ENCODE measurements at places on chromosomes 5 and 9. TPM values are rescaled to one million over a fixed set of nuclear protein-coding genes. Genes with fewer than 3 reads are reported as not detected.
A peak's percentile ranks its signal among the peaks of the same experiment; 100 is the strongest.

- DNase-seq, result no peak
- H3K27me3 ChIP-seq, result peaks cover 83% of the 10 kb centered on the region
- H3K4me3 ChIP-seq, result no peak overlapping the region
These were observed 67.9 kb upstream of the UNC5A start for GRCh38 chr5:176742246-176743105.

The SPAG8 gene
- 3.4 TPM for total RNA-seq

- H3K4me3 ChIP-seq, result no peak overlapping the region
- H3K27me3 ChIP-seq, result no peaks in the 10 kb centered on the region
- H3K36me3 ChIP-seq, result no peaks in the 10 kb centered on the region
- DNase-seq, result no peak
- H3K27ac ChIP-seq, result no peak overlapping the region
These were observed 10.4 kb downstream of the TGFBI start for GRCh38 chr5:136039202-136039601.

The CCDC69 gene
- total RNA-seq, result 110 TPM

The SEMA6A gene
- total RNA-seq, result not detected

The UBLCP1 gene
- total RNA-seq, result 28.7 TPM

- no peak overlapping the region for H3K27ac ChIP-seq
- peaks cover 9% of the 10 kb centered on the region for H3K4me1 ChIP-seq
- H3K27me3 ChIP-seq, result no peaks in the 10 kb centered on the region
- peaks cover 38% of the 10 kb centered on the region for H3K36me3 ChIP-seq
- no peak overlapping the region for H3K4me3 ChIP-seq
These were observed 26.3 kb downstream of the REEP5 start for GRCh38 chr5:112895682-112896081.

DNA sequence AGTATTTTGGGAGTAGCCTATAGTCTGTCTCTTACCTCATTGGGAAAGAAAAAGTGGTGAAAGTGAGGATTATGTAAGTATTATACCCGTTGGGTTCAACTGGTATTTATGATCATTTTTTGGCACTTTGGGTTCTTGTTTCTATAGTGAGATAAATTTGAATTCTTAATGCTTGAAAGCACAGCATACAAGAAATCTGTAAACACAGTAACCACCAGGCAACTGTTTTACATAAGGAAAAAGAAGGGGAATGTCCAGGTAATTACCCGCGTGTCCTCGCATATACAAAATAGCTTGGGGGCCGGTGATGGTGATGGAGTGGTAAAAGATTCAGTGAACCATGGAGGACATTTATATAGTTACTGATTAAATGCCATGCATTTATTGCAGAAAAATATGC is 60.5 kb downstream of the BASP1 start:
- no peaks in the 10 kb centered on the region for H3K4me1 ChIP-seq
- H3K27me3 ChIP-seq, result no peaks in the 10 kb centered on the region
- no peak overlapping the region for H3K4me3 ChIP-seq
- H3K36me3 ChIP-seq, result no peaks in the 10 kb centered on the region
- DNase-seq, result no peak
- H3K27ac ChIP-seq, result no peak overlapping the region

DNA sequence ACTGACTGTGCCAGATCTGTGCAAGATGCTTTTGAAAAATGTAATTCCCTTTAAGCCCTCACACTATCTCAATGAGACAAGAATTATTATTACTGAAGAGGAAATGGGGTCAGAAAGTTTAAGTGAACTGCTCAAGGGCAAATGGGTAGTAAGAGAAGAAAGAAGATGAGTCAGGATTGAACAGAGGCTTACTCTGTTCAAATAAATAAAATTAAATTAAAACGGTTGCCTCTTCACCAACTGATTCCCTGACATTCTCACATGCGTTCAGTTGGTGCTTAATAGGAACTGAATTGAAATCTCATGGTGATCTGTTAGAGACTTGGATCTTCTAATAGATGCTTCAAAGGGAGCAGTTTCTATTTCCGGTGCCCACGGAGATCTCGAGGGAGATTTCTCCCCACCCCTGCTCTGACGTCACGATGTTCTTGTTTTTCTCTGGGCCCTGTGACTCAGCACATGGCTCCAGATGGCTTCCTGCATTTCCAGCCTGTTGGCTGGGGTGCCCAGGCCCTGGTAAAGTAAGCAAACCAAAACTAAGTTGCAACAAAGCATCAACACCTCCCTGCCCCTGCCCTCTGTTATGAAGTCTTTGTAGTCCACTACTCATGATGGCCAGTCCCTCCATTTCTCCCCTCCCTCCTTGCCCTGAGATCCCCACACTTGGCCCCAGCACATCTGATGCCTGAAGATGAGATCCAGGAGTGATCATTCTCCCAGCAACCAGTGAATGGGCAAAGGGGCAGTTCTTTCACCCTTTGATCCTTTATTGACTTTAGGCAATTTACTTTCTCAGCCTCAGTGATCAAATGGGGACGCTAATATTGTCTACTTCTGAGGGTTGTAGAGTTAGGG is 106.1 kb upstream of the CPEB4 start:
- peak; percentile 29 for DNase-seq
- H3K4me1 ChIP-seq, result peaks cover 16% of the 10 kb centered on the region

- peaks cover 1% of the 10 kb centered on the region for H3K36me3 ChIP-seq
- peak overlapping the region; percentile 59 for H3K4me3 ChIP-seq
- no peak for DNase-seq
- peaks cover 48% of the 10 kb centered on the region for H3K4me1 ChIP-seq
- peaks cover 5% of the 10 kb centered on the region for H3K27me3 ChIP-seq
These were observed 85.8 kb upstream of the DMRT1 start for GRCh38 chr9:755454-756381.

The FOXI1 gene
- not detected for total RNA-seq

DNA sequence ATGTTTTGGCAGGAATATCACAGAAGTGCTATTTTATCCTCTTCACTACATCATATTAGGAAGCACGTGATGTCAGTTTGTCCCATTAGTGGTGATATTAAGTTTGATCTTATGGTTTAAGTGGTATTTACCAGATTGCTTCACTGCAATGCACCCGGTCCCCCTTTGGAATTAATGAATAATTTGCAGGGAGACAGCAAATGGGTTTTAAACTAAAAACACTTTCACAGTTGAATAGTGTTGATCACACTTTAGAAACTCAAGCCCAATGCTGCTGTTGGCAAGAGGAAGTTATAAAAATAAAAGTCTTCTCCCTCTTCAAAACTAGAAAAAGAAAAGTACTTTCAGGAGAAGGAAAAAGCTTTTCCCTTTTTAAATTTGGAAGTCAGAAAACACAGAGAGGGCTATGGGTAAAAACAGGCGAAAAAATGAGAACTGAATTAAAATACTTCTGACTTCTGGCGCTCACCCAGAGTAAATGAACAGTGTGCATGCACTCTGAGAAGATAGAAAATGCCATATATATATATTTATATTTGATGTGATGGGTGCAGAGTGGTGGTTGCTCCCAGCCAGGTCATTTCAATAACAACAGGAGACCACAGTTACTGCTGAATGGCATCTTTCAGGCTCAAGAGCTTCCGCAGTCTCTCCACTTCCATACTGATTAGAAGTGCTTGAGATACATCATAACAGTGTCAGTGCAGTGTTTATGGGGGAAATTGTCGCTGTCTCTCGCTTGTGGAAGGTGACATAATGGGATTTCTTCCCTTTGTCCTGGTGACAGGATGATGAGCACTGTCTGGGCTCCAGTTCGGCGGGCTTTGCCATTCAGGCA is 278.0 kb downstream of the ZSWIM6 start:
- no peaks in the 10 kb centered on the region for H3K4me1 ChIP-seq
- H3K27ac ChIP-seq, result no peak overlapping the region
- no peak for DNase-seq

The SLC1A3 gene
- total RNA-seq, result 1.5 TPM

- H3K36me3 ChIP-seq, result peaks cover 21% of the 10 kb centered on the region
- no peak overlapping the region for H3K27ac ChIP-seq
- H3K4me1 ChIP-seq, result peaks cover 24% of the 10 kb centered on the region
- H3K27me3 ChIP-seq, result no peaks in the 10 kb centered on the region
- no peak overlapping the region for H3K4me3 ChIP-seq
These were observed 402 bp downstream of the BRD8 start for GRCh38 chr5:138177941-138178515.

DNA sequence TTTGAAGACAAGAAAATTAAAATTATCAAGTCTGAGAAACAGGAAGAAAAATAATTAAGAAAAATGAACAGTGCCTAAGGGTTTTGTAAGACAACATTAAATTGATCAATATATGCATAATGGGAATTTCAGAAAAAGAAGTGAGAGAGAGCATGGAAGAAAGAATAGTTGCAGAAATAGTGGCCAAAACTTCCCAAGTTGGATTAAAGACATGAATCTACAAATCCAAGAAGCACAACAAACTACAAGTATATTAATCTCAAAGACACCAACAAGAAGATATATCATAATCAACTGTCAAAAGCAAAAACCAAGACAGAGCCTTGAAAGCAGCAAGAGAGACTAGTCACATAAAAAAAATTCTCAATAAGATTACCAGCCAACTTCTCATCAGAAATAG is 488.0 kb downstream of the RASEF start:
- H3K36me3 ChIP-seq, result no peaks in the 10 kb centered on the region
- H3K27ac ChIP-seq, result no peak overlapping the region
- H3K4me1 ChIP-seq, result no peaks in the 10 kb centered on the region

- H3K36me3 ChIP-seq, result no peaks in the 10 kb centered on the region
- H3K4me3 ChIP-seq, result no peak overlapping the region
- peaks cover 9% of the 10 kb centered on the region for H3K27me3 ChIP-seq
These were observed 16.5 kb downstream of the AGXT2 start for GRCh38 chr5:35031276-35031675.

DNA sequence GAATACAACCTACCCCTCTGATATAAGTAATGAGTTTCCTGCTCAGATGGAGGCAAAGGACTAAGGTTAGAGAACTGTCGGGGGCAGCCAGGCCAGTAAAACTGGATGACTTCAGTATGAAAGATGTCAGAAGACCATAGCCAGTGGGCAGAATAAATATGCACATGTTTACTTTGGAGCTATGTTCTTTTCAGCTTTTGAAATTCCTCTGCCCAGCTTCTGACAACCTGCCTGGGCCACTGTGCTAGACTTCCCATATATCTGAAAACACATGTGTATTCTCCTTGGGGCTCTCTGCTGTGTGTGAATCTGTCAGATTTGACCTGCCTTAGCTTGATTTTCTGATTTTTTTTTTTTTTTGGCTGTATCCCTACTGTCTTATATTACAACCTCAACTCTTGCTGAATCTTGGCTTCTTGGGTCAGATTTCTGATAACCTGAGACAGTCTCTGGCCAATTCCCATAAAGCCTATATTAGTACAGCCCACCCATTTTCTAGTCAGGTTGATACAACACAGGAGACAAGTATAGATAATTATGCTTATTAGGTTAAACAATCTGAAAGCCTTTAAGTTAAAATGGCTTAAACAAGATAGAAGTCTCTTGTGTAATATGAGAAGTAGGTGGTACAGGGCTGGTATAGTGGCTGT is 76.6 kb upstream of the PRLR start:
- no peaks in the 10 kb centered on the region for H3K4me1 ChIP-seq
- H3K4me3 ChIP-seq, result no peak overlapping the region
- no peaks in the 10 kb centered on the region for H3K36me3 ChIP-seq
- peaks cover 2% of the 10 kb centered on the region for H3K27me3 ChIP-seq
- no peak for DNase-seq
- no peak overlapping the region for H3K27ac ChIP-seq

DNA sequence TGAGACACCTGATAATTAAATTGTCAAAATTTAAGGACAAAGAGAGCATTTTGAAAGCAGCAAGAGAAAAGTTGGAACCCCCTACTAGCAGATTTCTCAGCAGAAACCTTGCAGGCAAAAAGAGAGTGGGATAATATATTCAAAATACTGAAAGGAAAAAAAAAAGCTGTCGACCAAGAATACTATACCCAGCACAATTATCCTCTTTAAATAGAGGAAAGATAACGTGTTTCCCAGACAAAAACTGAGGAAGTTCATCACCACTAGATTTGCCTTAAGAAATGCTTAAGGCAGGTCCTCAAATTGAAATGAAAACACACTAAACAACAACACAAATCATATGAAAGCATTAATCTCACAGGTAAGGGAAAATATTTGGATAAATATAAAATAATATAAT is 27.0 kb downstream of the HSD17B3 start:
- peaks cover 19% of the 10 kb centered on the region for H3K27me3 ChIP-seq
- DNase-seq, result no peak
- no peak overlapping the region for H3K4me3 ChIP-seq
- H3K36me3 ChIP-seq, result no peaks in the 10 kb centered on the region

DNA sequence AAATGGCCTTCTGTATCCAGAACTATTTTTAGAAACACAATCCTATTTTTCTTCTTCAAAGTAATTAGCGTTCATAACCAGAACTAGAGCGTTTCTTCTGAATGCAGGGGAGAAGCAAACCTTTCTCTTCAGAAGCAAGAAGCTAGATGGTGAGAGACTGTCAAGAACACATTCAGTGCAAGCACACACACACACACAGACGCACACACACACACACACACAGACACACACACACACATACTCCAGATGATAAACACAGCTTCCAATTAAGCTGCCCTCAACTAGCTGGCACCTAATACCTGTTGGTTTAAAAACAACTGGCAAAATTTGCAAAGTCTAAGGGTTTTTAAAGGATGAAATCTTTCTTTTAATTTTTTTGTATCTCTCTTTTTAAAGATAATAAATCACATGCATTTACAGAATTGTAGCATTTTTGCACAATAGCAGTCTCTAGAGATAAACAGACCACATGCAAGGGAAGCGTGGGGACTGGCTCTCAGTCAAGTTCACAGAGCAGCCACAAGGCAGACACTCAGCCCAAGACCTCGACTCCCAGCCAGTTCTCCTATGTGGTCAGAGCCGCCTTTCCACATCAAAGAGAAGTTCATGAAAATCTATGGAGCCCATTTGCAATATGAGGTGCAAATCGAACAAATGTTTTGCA is 138.5 kb downstream of the TTLL11 start:
- no peak overlapping the region for H3K27ac ChIP-seq
- peaks cover 16% of the 10 kb centered on the region for H3K4me1 ChIP-seq
- no peak for DNase-seq
- H3K27me3 ChIP-seq, result peaks cover 11% of the 10 kb centered on the region
- H3K4me3 ChIP-seq, result no peak overlapping the region
- no peaks in the 10 kb centered on the region for H3K36me3 ChIP-seq

The SLIT3 gene
- total RNA-seq, result not detected

DNA sequence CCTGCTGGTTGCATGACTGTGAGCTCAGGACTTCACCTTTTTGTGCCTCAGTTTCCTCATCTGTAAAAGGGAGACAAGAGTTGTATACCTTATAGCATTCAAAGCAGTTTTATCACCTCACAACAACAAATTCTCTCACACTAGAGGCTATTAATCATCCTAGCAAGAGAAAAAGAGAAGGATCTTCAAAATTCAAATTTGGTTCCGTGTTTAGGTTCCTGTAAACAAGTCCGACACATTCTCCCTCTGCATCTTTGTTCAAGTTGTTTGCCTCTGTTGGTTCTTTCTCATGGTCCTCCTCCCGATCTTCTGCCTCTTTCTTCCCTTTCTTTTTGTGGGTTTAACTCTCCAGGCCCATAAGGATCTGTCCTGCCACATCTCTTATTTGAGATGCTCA is 218.0 kb downstream of the PIK3R1 start:
- no peak for DNase-seq
- H3K4me3 ChIP-seq, result peak overlapping the region; percentile 69
- no peaks in the 10 kb centered on the region for H3K36me3 ChIP-seq
- peaks cover 44% of the 10 kb centered on the region for H3K4me1 ChIP-seq
- H3K27ac ChIP-seq, result peak overlapping the region; percentile 86

The CACFD1 gene
- 2.2 TPM for total RNA-seq
